Stimulated activated CD4-positive, alpha-beta T cell treated with anti-CD3 and anti-CD28 coated beads, Interleukin-15, amount 100 ng/mL, for 24 hours (primary cell): ENCODE measurements at places on chromosomes 3 and 15.

- no peak for DNase-seq
Observed at GRCh38 chr15:82850731-82851130, 41.3 kb downstream of the WHAMM start.

DNA sequence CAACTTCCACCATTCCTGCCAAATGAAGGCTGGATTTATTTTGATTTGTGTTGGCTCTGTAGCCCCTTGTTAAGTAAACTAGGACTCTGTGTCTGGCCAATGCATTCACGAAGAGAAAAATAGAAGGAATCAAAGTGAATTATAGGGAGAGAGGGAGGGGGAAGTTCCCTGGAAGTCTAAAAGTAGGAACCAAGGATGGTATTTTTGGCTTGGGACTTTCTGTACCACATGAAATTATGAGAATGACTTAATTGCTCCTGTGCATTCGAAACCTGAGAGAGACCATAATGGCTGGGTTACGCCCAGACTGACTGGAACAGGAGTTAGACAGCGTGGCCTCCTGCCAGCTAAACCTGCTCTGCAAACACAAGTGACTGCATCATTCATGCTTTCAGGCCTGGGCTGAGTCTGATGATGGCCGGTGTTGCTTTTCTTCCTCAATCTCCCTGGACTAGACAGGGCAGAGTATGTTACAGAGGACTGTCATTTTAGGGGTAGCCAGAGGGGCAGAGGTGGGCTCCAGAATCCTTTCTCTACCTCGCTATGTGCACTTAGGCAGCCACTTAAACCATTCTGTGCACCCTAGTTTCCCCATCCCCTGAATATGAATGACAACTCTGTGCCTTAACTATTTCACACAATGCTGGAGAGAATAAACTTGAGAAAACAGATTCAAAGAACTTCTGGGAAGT, 58.9 kb downstream of the MYO1E start:
- DNase-seq: no peak

DNA sequence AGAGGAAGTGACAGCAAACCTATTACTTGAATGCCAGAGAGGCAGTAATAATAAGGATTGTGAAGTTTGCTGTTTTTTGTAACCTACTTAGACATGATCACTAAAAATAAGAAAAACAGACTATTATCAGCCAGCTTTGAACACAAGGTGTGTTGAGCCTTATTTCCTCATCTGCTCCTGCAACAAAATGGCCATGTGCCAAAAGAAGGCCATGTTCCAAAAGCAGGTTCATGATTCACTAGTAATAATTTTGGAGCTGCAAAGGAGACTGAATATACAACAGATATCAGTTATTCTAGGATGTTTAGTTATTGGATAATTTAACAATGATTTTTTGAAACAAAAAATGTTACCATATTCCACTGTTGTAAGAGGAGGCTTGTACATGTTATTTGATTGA, 578.7 kb downstream of the SQOR start:
- DNase-seq: no peak

DNA sequence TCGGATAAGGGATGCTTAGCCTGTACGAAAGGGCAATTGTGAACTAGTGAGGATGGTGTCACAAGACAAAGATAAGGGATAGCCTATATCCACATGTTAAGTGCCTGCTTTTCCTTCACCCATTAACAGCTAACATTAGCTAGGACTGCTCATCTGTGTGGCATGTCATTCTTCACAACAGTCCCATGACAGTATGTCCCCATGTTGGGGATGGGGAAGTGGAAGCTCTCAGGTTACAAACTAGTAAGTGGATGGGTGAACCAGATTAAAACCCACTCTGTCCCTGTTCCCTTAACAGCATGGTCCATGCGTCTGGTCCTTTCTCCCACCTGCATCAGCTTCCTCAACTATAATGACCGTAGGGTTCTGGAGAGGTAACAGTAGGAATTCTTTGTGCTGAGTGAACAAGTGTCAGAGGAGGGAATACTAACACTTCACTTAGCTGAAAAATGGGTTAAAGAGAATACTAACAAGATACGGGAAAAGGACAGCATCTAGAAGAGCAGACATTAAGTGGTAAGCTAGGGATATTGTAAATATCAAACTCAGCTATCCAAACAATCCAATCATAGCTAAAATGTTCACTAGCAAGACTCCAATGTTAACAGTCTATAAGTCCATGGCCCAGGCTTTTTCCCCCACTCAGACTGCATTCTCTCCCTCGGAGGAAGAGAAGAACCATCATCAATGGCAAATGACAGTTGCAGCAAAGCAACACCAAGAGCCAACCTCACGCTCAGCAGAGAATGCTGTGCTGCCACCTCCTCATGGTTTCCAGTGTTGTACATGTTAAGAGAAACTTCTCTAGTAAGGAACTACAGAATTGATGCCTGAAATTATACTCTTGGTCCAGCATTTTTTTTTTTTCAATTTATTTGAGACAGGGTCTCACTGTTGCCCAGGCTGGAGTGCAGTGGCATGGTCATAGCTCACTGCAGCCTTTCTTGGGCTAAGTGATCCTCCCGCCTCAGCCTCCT, 5.0 kb downstream of the RPLP1 start:
- DNase-seq: no peak

GRCh38 chr15:36724905-36725304, 145.5 kb downstream of the CDIN1 start:
- DNase-seq: no peak

DNA sequence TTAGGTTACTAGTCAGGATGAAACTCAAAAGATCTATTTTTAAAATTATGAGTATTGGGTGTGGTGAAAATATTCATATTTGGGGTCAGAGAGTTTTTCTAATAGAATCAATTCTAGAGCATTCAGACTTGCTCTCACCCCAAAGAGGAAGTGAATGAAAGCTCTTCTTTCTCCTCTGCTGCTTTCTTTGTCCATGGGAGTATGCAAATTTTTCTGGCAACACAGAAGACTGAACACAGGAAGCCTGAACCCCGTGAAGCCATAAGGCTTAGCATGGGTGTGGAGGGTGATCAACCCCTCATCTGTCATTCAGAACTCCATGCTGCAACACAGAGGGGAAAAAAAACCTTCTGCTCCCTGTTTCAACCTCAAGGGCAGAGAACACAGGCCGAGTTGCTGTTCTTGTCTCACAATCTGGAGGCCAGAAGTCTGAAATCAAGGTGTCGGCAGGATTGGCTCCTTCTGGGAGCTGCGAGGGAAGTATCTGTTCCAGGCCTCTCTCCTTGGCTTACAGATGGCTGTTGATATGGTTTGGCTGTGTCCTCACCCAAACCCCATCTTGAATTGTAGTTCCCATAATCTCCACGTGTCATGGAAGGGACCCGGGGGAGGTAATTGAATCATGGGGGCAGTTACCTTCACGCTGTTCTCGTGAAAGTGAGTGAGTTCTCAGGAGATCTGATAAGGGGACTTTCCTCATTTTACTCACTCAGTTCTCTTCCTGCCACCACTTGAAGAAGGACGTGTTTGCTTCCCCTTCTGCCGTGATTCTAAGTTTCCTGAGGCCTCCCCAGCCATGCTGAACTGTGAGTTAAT, 33.7 kb upstream of the CD47 start:
- DNase-seq: peak; percentile 80

DNA sequence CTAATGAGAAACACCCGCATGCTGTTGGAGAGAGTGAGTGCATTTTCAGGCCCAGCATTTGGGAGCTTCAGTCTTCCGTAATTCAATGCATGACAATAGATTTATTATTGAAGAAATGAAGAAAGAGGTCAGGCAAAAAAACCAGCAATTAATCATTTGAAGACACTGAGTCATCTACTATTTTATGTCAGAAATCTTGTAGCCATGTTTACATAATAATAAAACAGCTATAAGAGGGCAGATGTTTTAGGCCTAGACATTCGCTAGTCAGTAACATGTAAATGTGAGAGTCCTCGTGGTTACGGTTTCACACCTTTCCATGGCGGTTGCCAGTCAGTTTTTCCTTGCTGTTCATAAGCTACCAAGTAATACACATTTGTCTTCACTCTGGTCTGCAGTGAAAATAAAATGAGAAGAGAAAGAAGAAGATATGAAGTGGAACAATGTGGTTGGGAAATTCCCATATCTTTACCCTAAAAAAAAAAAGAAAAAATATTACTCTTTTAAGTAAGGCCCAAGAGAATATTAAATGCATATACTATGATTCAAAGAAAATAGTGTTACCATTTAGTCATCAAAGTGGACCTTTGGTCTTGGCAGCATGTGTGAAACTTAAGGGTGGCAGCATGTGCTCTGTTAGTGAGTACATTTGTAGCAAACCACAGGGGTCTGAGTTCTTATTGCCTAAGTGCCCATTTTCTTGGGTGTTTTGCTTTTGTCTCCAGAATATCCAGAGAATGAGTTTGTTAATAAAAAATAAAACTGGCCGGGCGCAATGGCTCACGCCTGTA, 140.5 kb upstream of the TBL1XR1 start:
- peak; percentile 83 for DNase-seq

- no peak for DNase-seq
Observed at GRCh38 chr3:43727930-43728329, 37.2 kb downstream of the ABHD5 start.

DNA sequence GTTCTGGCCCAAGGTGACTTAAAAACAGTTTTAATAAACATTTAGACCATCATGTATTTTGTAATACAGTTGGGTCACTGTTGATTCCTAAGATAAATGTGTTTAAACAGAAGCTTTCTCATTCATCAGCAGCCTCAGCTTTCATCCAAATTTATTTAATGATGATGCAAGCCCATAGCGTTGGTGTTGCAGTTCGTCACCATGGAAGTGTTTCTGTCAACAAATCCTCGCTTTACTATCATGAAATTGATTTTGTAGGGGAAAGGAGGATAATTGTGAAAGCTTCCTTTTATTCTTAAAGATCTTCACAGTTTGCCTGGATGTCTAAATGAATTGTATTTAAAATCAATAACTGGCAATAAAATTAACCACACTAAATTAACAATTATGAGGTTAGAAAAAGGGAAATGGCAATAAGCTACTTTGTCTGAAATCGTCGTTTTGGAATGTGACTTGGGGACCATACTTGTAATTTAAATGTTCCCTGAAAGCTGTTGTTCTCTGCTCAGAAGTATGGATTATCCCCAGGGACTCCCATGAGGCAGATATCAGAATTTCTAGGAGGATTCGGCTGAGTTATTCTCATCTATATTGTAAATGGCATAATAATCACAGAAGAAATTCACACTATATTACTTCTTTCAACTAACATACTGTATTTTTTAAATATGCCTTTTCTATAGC, 29.0 kb downstream of the CMSS1 start:
- DNase-seq: no peak

DNA sequence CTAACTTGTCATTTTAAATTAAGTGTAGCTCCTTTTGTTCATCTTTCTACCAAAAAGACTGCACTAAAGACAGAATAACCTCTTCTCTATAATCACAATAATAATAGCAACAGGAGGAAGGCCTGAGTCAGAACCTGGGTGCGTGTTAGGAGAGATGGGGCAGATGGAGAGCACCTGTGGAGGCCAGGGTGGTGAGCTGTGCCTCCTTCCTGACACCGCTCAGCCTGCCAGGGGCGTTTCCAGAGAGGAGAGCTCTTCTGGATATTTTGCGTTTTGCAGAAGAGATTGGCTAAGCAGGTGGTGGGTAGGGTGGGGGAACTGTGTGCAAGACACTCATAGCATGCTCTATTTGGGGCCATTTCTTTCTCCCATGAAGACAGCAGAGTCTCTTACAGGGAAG, 83.5 kb downstream of the MEGF11 start:
- DNase-seq: no peak

- no peak for DNase-seq
Observed at GRCh38 chr3:104291878-104292277, 1074.8 kb upstream of the ALCAM start.

GRCh38 chr15:93070551-93071296, 18.3 kb downstream of the RGMA start:
- no peak for DNase-seq

GRCh38 chr3:172319595-172319994, 128.7 kb downstream of the GHSR start:
- no peak for DNase-seq

GRCh38 chr3:60246361-60246760, 1004.9 kb downstream of the FHIT start:
- no peak for DNase-seq

DNA sequence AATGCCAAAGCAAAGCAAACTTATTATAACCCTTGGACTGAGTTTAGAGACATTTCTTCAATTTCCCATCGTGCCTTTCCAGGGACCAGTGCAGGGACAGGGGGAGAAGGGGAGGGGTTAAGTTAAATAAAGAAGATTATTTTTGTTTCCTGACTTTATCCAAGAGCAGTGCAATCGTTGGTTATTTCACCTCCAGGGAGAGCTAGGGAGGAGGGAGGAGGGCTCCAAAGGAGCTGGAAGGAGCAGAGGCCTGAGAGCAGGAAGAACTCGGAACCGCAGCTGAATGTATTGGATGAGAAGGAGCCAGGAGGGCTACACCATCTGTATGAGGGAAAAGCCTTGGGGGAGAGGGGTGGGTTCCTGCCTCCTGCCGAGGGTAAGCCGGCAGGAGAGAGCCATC, 20.7 kb downstream of the HAPLN3 start:
- DNase-seq: no peak

GRCh38 chr3:36944012-36944640, 728 bp downstream of the TRANK1 start:
- peak; percentile 60 for DNase-seq

- no peak for DNase-seq
Observed at GRCh38 chr3:157115069-157116006, 44.6 kb downstream of the CCNL1 start.

DNA sequence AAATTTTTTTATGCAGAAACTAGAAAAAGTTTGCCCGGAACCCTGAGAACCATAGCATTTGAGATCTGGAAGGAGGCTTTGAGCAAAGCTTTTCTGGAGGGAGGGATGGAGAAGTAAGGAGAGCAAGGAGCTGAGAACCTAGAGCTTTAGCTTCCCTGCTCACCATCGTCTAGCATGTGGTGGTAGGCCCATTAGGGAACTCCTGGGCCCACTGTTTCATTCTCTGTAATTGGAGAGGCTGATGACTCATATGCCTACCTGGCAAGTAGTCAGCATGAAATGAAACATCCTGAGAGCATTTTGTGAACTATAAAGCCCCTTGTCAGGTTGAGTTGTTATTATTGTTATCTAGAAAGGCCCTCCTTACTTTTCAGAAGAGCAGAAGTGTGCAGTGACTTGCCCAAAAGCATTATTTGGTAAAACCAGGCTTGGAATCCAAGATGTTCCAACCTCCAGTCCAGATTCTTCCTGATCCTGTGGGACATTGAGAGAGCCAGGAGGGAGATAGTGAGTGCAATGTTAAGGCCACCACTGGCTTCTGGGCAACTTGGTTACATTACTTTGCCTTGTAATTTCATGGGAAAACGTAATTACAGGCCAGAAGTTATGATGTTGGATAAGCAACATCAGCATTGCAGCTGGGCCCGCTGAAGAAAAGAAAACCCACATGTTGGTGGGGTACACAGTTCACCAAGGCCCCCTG, 104.5 kb upstream of the BFSP2 start:
- DNase-seq: peak; percentile 5

- no peak for DNase-seq
Observed at GRCh38 chr3:62873451-62873760, 1.8 kb downstream of the CADPS start.
